ENCODE measurements at places on chromosomes 7 and 10.

GRCh38 chr10:95394161-95394880, 103.5 kb upstream of the PDLIM1 start:
- no peak for DNase-seq

GRCh38 chr7:80379034-80379982, 132.6 kb downstream of the GNAT3 start:
- DNase-seq, result no peak

DNA sequence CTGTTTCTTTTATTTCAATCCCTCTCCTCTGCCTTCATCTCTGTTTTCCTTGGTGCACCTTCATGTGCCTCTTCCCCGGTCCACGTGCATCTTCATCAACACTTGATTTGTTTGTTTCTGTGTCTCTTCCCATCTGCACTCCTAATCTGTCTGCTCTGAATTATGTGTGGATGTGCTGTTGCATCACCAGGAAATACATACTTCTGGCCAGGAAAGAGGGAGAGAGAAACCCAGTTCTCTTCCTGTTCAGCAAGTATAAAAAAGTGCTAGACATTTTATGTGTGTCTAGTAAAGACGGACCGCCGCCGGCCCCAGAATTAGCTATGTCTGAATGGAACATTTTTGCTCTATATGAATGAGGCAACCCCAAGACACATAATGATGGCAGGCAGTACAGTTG, 93.8 kb downstream of the CALD1 start:
- no peak for DNase-seq

GRCh38 chr7:80699721-80700256, 61.3 kb downstream of the CD36 start:
- DNase-seq, result no peak

GRCh38 chr10:55329796-55330195, 528.8 kb upstream of the PCDH15 start:
- DNase-seq, result no peak

DNA sequence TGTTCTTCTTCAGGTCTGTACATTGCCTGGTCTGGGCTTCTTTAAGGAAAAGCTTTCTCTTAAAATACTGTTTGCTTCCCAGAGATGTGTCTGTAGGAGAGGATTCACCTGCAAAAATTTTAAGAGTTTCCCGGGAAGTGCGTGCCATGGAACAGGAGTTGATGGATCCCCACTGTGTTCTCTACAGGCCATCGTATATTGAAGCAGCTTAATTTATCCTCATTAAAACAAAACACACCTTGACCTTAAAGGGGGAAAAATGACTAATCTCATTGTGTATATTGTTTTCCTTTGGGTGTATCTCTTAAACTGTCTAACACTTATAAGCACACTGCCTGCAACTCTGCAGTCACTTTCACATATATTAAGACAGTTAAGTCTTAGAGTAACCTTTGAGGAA, 111.4 kb downstream of the ST7 start:
- DNase-seq, result no peak

Measured in NCI-H774 (cell line).